ENCODE measurements at places on chromosomes 2 and 18.

DNA sequence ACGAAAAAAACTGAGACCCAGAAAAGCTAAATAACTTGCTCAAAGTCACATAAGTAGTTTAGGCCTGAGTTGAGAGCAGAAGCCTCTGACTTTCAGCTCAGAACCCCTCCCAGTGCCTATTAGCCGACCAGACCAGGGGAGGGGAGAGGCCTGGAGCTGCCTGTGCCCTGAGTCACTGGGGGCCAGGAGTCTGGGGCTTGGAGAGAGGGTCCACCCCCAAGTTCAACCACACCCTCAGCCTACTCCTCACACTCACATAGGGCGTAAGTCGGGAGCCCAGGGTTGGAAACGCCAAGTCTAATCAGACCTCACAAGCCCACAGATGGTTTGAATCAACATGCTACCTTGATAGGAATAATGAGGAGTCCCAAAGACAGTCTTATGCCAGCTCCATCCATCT, 12.6 kb upstream of the PKDCC start:
- DNase-seq, result no peak

GRCh38 chr2:1665761-1666505, 78.4 kb downstream of the PXDN start:
- no peak for DNase-seq

GRCh38 chr2:58156780-58157179, 84.3 kb downstream of the FANCL start:
- DNase-seq, result no peak

DNA sequence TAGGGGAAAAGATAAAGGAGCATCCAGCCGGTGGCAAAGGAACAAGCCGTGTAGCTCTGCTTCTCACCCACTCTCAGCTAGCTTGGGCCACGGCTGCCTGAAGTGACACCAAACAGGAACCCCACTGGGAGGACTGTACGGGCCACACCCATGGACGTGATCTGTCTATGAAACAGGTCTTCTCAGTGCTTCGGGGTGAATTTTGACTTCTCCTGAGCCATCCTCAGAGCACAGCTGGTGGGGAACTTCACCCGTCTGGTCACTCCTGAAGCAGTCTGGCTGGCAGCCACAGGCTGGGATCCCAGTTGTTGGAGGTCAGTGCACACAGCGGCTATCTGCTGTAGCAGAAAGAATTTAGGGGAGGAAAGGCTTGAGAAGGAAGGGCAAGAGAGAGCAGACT, 223.8 kb downstream of the FAM210A start:
- DNase-seq, result no peak

DNA sequence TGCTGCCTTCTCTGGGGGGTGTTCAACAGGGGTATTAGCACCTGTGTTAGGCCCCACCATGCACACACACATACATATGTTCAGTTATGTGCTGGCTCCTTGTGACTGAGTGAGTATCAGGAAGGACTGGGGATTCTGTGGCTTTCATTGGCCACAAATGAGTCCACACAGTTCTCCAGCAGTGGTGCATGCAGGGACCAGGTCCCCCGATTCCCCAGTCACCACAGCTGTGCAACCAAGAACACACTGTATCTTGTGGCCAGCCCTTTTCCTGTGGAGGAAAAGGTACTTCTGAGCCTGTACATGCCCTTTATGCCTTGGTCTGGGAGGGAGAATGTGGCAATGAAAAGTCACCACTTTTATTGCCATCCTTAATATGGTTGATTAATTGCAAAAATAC, 74.9 kb upstream of the KLF7 start:
- no peak for DNase-seq

DNA sequence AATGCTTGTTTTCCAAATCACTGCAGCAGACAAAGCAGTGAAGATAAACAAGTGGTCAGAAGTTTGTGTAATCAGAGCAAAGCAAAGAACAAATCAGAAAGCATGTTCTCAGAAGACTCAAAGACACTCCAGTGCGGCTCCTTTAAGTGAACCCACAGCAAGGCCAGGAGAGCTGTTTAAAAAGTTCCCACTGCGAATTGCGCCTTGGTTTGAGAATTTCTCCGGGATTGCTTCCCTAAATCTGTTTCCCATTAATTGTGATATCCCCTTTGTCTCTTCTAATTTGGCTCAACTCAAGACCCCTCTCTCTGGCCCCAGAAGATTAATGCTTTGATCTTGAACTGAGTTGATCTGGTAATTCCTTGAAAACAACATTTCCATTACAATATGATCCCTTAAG, 122.4 kb upstream of the BCL2L11 start:
- no peak for DNase-seq

GRCh38 chr2:224242561-224242960, 159.3 kb downstream of the FAM124B start:
- no peak for DNase-seq

GRCh38 chr2:214881647-214882202, 72.2 kb upstream of the BARD1 start:
- no peak for DNase-seq

Measured in 8988T (cell line).